Retina (tissue), 1 donor: ENCODE measurements at places on chromosomes 1 and 21.
A peak's percentile ranks its signal among the peaks of the same experiment; 100 is the strongest.

DNA sequence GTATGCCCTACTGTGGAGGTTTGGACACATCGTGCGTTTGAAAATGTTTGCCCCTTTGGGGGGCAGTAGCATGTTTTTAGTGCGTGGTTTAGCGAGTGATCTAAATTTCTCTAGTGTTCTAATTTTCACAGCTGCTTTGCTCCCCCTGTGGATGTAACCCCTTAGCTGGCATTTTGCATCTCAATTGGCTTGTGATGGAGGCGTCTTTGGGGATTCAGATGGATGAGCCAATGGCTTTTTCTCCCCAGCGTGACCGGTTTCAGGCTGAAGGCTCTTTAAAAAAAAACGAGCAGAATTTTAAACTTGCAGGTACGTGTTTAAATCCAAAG lies 836 bp downstream of the CDC7 start:
- DNase-seq = no peak

DNA sequence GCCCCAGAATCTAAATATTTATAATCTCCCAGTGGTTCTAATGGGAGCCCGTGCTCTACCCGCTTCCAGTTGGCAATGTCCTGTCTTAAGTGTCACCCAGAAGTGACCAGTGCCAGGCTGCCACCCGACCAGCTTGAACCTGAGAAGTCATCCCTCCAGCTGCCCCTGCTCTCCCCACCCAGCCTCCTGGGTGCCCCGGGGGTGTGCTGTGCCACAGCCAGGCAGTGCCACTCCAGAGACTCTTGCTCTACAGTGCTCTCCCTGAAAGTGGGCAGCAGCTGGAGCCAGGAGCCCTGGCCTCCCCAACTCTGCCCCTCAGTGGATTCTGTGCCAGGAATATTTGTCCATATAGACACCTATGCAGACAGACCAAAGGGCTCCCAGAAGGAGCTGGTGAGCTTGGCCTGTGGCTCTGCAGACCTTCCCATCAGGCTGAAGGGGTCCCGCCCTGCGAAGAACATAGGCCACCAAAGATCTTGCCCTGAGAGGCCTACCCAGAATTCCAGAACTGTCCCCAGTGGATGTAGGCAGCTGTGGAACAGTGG lies 9.0 kb upstream of the EPS8L3 start:
- DNase-seq = no peak

DNA sequence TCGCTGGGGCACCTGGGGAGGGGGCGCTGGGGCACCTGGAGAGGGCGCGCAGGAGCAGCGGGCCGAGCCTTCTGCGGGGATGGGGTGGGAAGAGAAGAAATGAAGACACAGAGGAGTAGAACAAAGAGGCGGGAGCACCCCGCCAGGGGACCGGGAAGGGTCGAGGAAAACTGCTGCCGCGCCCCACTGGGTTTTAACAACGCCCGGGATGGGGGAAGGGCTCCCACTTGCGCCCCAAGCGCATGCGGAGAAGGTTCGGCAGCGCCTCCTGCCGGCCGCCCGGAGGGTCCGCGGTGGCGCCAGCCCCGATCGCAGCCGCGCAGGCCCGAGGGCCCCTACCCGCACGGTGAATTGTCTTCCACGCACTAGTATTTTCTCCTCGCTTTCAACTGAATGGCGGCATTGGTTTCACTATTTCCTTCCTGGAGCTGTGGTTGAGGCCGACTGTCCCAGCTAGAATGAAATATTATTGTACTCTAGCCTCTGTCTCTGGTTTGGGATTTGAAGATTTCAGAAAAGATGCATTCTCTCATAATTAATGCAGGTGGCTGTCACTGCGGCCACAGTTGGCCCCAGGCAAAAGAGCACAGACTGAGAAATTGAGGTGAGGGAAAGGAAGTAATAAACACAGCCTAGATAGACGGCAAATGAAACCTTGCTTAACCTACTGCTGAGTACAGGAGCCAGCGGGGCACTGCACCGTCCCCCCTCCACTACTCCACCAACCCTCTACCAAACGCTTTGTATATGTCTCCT lies 57.3 kb downstream of the MAB21L3 start:
- peak; percentile 93 for DNase-seq

DNA sequence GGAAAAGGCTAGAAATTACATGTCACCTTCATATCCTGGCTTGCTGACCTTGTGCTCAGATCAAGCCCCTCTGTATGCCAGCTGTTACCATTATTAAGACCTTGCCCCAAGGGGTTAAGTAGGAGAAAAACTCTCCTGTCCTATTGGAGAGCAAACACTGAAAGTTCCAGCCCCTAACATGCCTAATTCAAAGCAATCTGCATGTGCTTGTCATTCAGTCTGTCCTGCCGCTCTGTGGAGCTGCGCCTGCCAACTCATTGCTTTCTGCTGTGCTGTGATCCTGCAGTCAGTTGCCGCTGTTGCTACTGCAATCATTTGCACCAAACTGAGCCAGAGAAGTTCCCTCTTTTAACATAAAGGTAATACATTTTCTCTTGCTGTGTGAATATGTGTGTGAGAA lies 113.4 kb downstream of the DISP1 start:
- peak; percentile 29 for DNase-seq

GRCh38 chr1:29640428-29640785 lies 404.1 kb downstream of the PTPRU start:
- DNase-seq = no peak

GRCh38 chr21:16162953-16163352 lies 433.2 kb downstream of the USP25 start:
- DNase-seq = no peak

- DNase-seq = no peak
These were observed 9.8 kb downstream of the CD34 start for GRCh38 chr1:207901041-207901653.
